Glomerular endothelial cell (primary cell): ENCODE measurements at places on chromosomes 16 and 17.

GRCh38 chr17:72901083-72901482 is 191.4 kb downstream of the SLC39A11 start:
- no peak for DNase-seq

- no peak for DNase-seq
Observed at GRCh38 chr17:81229666-81229920, 6.8 kb upstream of the CEP131 start.

DNA sequence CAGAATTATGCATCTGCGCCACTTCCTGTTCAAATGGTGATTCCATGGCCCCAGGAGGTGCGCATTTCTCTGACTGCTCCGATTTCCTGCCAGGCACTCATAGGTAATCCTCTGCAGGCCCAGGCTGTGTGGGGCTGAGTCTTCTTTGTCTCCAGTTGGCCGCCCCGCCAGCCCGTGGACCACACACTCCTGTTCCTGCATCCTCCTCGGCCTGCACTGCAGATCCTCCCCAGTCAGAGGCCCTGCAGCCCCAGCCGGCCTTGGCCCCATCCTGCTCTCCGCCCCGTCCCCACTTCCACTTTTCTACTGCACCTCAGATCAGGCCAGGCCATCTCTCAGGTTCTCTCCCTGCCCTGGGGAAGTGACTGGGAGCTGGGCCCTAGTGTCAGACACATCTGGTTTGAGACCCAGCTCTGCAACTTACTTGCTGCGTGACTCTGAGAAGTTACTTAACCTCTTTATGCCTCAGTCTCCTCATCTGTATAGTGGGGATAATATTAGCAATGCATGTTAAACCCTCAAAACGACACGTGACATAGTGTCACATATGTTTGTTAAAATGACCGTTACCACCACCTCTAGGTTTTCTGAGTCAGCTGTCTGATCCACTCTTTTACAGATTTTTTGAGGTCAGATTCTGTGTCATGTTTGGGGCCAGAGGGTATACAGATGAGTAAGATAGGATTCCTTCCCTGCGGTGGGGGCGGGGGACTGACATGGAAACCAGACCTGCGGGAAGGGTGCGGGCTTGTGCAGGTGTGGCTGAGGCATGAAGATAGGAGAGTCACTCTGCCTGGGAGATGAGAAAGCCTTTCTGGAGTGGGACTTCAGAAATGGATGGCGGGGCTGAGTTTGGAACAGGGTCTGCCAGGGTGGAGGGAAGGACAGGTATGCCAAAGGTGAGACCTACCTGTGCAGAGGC is 12.8 kb downstream of the RAB11FIP4 start:
- DNase-seq: no peak

DNA sequence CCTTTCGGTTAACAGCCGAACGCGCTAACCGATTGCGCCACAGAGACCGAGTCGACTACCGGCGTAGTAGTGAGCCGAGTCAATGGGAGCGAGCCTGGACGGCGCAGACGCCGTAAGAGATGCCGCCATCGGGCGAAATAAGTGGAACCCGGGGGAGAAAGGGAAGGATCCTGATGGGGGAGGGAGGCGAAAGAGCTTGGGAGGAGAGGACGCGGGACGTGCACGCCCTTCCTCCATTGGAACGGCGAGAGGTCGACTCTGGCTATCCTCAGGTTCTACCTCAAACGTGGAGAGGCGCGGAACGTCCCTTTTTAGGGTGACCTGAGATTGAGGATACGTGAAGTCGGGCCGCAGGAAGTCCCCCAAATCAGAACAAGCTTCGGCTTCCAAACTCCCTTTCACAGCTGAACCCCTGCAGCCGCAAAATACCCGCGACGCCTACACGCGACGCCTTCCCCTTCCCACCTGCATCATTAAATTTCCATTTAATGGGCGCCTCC is 683 bp upstream of the PSMB3 start:
- no peak for DNase-seq

DNA sequence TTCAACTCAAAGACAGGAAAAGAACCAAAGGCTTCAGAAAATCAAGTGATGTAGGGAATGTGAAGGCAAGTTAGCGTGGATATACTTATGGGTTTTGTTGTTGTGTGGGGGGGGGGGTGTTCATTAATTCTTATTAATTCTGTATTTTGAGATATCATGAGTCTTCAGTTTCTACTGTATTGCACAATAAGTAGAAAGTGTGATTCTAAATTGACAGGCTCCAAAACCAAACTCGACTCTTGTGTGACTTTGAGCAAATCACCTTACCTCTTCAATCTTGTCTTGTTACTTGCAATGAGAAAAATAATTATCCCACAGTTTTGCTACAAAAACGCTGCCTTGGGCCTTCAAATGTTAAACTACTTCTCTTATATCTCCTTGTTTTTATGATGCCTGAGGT is 453.9 kb upstream of the GOT2 start:
- no peak for DNase-seq

DNA sequence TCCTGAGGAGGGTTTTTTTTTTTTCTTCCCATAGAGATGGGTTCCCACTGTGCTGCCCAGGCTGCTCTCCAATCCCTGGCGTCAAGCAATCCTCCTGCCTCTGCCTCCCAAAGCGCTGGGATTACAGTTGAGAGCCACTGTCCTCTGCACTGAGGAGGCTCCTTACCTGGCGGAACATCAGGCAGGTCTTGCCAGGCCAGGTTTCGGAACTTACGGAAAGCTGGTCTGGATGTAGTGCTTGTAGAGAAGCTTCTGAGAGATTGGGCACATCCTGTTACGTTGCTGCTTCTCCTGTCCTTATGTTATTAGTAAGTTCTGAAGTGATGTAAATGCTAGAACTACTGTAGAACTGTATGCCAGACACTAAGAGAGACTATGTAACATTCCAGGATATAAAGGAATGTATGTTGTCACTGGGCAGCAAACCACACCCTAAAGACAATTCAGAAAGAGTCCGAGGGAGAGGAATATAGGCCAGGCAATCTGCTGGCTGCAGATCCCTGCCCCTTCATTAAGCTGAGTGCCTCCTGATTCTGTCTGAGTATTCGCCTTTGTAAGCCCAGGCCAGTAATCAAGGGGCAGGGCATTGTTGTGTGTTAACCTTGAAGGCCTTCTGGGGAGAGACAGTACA is 21.1 kb downstream of the ETV4 start:
- DNase-seq: no peak

GRCh38 chr16:15975172-15975571 is 25.8 kb downstream of the ABCC1 start:
- no peak for DNase-seq

GRCh38 chr17:50330151-50330775 is 15.7 kb upstream of the XYLT2 start:
- DNase-seq: no peak

DNA sequence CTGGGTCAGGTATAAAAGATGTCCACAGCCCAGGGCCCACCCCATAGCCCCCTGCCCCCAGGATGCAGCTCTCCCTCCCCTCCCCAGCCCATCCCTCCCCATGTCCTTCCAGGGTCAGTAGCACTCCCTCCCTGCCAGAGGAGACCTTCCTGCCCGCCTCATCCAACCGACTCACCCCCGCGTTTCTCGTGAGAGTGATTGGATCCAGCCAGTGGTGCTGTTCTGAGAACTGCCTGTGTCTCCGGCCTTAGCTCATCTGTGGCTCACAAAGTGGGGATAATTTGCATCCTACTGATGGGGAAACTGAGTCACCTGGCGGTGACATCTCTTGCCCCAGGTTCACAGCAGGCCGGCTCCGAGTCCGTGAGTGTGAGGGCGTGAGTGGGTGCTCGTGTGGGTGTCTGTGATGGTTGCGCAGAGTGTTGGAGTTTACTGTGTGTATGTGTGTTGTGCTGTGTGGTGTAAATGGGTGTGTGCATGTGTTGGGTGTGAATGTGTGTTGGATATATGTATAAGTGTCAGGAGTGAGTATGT is 90.7 kb upstream of the GSE1 start:
- DNase-seq: no peak

DNA sequence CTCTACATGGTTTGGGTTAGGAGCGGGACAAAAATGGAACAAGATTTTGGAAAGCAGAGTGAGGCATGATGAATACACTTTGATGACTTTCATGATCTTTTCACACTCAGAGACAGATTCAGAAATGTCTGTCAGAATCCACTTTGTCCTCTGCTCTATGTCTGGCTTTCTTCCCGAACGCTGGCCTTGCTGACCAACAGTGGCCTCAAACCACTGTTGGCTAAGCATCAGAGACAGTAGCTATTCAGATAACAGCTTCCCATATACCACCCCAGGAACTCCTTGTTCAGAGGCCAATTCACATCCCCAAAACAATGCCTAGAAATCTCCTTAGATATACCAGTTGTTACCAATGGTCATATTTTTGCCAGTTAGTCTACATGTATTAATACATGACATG is 40.9 kb downstream of the FBXL20 start:
- DNase-seq: no peak

DNA sequence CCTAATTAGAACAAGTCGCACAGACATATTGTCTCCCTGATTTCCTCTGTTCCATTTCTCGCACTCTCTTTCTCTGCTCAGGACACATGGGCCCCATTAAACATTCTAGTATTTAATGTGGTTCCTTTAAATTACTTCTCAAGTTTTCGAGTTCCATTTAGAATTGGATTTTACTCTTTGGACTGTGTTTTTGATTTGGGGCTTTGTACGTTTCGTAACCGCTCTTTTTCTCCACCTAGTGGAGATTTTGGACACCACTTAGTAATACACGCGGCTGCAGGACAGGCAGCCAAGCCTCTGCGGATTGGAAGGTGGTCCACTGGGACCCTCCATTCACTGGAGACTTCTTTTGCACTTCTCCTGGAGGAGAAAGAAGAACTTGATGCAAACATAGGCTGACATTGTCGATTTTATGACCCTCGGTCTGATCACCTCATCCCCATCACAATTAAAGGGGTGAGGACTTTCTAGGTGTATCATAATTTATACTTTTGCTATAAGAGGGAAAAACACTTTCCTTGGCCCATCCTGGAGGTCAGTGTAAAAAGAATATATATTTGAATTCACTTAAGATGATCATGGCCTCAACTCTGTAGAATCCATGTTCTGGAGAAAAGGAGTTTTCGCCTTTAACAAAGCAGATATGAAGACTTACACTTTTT is 85.7 kb downstream of the NOG start:
- DNase-seq: peak; percentile 25

DNA sequence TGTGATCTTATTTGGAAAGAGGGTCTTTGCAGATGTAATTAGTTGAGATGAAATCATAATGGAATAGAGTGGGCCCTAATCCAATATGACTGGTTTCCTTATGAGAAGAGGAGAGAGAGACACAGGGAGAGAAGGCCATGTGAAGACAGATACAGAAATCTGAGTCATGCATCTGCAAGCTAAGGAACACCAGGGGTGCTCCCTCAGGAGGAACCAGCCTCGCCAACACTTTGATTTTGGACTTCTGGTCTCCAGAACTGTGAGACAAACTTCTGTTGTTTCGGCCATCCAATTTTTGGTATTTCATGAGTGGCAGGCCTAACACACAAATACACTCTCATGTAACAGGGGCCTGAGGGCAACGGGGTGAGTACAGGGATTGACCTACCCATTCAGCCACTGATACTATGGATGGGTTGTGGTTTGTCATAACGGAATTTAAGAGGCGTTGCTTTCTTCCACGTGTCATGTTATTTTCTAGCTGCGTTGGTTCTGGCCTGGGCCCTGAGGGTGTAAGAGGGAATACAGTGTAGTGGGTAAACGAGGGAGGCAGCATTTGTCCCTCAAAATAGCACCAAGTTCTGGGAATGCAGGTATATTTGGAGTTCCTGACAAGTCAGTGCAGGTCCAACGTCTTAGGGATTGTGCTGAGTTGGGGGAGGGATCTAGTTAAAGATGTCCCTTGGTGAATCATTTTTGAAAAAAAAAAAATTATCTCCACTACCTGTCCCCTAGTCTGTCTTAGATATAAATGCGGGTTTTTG is 17.7 kb downstream of the PLCG2 start:
- no peak for DNase-seq

DNA sequence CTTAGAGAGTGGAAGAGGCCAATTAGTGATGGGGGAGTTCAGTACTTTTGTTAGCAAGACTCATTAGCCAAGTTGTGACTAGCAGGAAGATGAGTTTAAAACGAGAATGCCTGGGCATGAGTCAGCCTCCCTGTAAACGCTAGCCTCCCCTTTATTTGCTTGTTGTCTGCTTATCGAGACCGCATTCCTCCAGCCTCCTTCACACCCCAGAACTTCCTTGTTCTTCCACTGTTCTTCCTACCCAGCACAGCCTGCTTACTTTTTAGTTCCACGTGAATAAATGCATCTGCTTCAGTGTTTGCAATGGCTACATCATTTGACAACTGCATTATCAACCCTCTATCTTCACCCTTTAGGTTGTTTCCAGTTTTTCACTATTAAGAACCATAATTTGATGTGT is 20.2 kb upstream of the OR3A1 start:
- DNase-seq: no peak

- no peak for DNase-seq
Observed at GRCh38 chr17:63706336-63707082, 6.6 kb upstream of the LIMD2 start.

- DNase-seq: no peak
Observed at GRCh38 chr16:84397090-84397489, 28.8 kb downstream of the ATP2C2 start.

- DNase-seq: no peak
Observed at GRCh38 chr17:47280072-47280811, 26.6 kb downstream of the ITGB3 start.

- DNase-seq: no peak
Observed at GRCh38 chr17:5344914-5345313, 62.8 kb downstream of the RABEP1 start.

DNA sequence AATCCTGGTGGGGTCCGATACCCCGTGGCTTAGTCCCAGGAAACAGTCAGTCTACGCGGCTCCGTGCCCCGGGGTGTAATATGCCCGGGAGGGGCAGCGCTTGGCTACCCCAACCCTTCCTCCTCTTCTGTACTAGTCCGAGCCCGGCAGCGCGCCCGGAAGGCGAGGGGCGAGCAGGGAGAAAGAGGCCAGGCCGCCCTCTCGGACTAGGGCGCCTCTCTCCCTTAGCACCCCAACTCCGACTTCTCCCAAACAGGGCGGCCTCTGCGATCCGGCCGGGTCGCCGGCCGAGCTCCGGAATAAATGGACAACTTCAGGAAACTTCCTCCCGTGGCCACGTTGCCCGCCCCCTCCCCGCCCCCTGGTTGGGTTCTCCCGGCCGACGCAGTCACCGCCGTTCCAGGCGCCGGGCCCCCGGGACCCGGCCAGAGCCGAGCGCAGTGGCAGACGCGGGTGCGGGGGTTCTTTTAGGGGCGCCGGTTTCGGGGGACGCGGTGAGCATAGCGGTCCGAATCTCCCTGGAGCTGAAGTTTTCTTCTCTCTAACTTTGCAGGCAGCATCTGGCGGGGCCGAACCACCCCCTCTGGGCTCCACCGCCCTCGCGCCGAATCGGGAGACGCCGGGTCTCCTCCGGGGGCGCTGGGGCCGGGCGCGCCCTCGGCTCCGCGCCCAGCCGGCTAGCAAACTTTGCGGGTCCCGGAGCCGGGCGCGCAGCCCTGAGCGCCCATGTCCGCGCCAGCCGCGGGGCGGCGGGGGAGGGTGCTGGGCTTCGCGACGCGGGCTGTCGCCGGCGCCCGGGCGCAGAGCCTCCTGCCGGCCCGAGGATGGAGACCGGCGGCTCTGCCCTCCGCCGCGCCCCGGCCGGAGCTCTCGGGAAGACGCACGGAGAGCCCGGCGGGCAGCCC is at the start of gene SDK2:
Gene SDK2 (minus strand): TSS at position 301 of the 905 bp plus-strand sequence. CDS start 357 bp downstream, outside the sequence.
- no peak for DNase-seq
